Stomach (tissue), 19 donors: ENCODE measurements at places on chromosomes 16 and 17. TPM values are rescaled to one million over a fixed set of nuclear protein-coding genes. Genes with fewer than 3 reads are reported as not detected.

GRCh38 chr17:59777033-59777432 is 69.6 kb downstream of the VMP1 start:
- DNase-seq = no peak
- H3K4me3 ChIP-seq = no peak overlapping the region
- no peaks in the 10 kb centered on the region for H3K4me1 ChIP-seq
- peaks cover 50% of the 10 kb centered on the region for H3K36me3 ChIP-seq
- H3K27me3 ChIP-seq = no peaks in the 10 kb centered on the region

- H3K4me3 ChIP-seq = no peak overlapping the region
- H3K4me1 ChIP-seq = peaks cover 26% of the 10 kb centered on the region
- H3K36me3 ChIP-seq = no peaks in the 10 kb centered on the region
- H3K27me3 ChIP-seq = no peaks in the 10 kb centered on the region
- no peak for DNase-seq
These were observed 34.5 kb downstream of the TOX3 start for GRCh38 chr16:52512297-52512987.

Gene CLEC18A
- total RNA-seq = 3.6 TPM

- no peaks in the 10 kb centered on the region for H3K27me3 ChIP-seq
- H3K4me1 ChIP-seq = peaks cover 95% of the 10 kb centered on the region
- no peak overlapping the region for H3K4me3 ChIP-seq
- H3K36me3 ChIP-seq = no peaks in the 10 kb centered on the region
- peak; percentile 25 for DNase-seq
These were observed 36.9 kb downstream of the YPEL2 start for GRCh38 chr17:59368218-59368857.

Gene CMTM2
- not detected for total RNA-seq

Gene ZNF771
- total RNA-seq = 6.7 TPM

Gene TLCD1
- total RNA-seq = 21.0 TPM

DNA sequence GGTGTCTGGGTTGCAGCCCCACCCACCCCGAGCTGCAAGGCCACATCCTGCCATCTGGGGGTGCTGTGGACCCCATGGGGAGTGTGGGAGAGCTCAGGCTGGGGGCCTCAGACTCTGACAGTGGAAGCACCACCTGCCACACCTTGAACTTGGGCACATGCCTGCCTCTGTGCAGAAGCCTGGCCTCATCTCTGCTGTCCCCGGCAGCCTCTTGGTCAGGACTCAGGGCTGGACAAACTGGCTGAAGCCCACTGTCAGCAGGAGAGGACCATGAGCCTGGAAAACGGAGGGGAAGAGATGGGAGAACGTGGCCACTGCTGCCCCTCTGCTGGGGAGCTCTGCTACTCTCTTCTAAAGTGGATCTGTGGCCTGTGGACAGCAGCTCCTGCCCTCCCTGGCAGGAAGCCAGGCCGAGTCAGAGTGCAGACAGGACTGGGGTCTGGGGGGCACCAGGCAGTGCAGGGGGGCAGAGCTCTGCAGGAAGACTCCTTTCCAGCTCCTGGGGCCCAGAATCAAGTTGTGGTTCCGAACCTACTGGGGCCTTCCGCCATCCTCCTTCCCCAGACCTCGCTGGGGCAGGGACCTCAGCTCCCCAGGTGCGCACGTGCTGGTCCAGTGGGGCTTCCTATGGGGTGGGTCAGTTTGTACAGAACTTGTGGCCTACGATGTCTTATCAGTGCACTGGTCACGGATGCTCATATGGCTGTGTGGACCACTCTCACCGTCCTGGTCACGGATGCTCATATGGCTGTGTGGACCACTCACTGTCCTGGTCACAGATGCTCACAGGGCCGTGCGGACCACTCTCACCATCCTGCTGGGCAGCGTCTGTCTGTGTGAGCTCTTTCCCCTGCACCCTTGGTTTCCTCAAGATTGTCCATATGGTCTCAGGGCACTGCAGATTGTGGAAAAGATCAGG is 207.7 kb downstream of the LAT start:
- H3K4me1 ChIP-seq = no peaks in the 10 kb centered on the region
- no peaks in the 10 kb centered on the region for H3K36me3 ChIP-seq
- no peaks in the 10 kb centered on the region for H3K27me3 ChIP-seq
- H3K27ac ChIP-seq = no peak overlapping the region
- no peak overlapping the region for H3K4me3 ChIP-seq

- no peak for DNase-seq
- peaks cover 6% of the 10 kb centered on the region for H3K4me1 ChIP-seq
- peaks cover 57% of the 10 kb centered on the region for H3K36me3 ChIP-seq
- no peak overlapping the region for H3K4me3 ChIP-seq
These were observed 35.0 kb downstream of the ZCCHC14 start for GRCh38 chr16:87457709-87458423.

GRCh38 chr17:38532451-38532850 is 73.3 kb downstream of the SRCIN1 start:
- no peaks in the 10 kb centered on the region for H3K4me1 ChIP-seq
- no peaks in the 10 kb centered on the region for H3K36me3 ChIP-seq
- peaks cover 89% of the 10 kb centered on the region for H3K27me3 ChIP-seq
- no peak overlapping the region for H3K27ac ChIP-seq

DNA sequence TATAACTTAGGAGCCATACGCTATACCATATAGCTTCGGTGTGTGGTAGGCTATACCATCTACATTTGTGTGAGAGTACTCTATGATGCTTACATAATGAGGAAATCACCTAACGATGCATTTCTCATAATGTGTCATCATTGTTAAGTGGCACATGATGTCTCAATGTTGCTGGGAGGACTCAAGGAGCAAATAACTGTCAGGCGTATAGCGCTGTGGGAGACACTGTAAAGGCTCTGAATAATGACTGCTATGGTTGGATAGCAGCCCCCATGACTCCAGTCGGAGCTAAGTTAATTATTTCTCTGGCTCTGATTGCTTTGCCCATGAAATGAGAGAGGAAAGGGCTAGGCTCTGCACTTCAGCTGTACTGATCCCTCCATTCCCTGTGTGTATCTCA is 197.2 kb downstream of the RGS9 start:
- no peak overlapping the region for H3K4me3 ChIP-seq
- no peak for DNase-seq
- no peaks in the 10 kb centered on the region for H3K36me3 ChIP-seq
- no peaks in the 10 kb centered on the region for H3K4me1 ChIP-seq
- H3K27ac ChIP-seq = no peak overlapping the region
- H3K27me3 ChIP-seq = no peaks in the 10 kb centered on the region

DNA sequence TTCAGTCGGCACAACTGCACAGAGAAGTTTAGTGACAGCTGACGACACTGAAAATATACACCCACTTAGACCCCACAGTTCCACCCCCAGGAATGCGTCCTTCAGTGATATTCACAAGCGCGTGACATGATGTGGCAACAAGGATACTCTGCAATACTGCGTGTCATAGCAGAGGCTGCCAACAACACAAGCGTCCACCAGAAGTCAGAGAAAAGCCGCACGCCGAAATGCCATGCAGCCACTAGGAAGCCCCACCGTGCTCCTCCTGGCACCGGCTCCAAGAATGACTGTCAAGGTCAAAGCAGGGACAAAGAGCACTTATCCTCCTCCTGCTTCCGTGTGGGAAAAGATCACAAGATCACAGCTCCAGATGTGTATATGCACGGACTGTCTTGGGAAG is 3.5 kb downstream of the ATP2A3 start:
- H3K4me3 ChIP-seq = no peak overlapping the region
- no peak for DNase-seq
- H3K4me1 ChIP-seq = peaks cover 61% of the 10 kb centered on the region
- peaks cover 23% of the 10 kb centered on the region for H3K27me3 ChIP-seq

DNA sequence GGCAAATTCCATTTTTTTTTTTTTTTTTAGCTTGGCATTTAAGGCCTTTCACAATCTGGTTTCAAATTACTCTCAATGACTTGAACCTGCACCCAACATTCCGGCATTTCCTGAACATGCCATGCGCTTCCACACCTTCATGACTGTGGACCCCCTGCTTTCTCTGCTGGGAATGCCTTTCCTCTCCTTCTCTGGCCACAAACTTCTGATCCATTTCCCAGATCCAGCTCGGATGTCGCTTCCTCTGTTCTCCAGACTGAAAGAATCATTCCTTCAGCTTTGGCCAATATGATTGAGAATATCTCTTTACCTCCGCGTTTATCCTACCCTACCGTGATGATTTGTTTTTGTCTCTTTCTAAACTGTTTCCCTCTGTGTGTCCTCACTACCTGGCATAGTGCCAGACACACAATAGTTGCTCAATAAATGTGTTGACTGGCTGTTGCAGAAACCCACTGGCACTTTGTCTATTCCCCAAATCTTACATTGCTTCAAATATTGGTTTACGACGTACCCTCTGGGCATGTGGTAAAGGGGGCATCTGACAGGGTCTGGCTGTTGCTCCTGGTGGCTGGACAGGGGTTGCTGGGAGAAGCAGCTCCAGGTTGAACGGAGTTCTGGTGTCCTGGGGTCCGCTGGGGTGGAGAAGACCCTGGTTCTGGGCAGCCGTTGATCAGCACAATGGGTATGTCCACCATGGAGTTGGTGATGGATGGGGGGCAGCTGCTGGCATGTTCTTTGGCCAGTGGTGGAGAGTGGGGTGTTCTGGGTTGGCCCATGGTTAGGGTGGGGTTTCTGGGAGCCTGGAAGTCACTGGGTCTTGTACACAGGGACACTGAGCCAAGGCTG is 14.7 kb downstream of the TNS4 start:
- H3K4me3 ChIP-seq = no peak overlapping the region
- H3K4me1 ChIP-seq = peaks cover 33% of the 10 kb centered on the region
- no peak for DNase-seq
- no peaks in the 10 kb centered on the region for H3K36me3 ChIP-seq
- no peaks in the 10 kb centered on the region for H3K27me3 ChIP-seq

- H3K4me1 ChIP-seq = no peaks in the 10 kb centered on the region
- H3K27ac ChIP-seq = no peak overlapping the region
- no peak overlapping the region for H3K4me3 ChIP-seq
- peaks cover 11% of the 10 kb centered on the region for H3K36me3 ChIP-seq
These were observed 19.1 kb downstream of the RGS9 start for GRCh38 chr17:65156185-65156834.

Gene PRR29
- not detected for total RNA-seq

GRCh38 chr17:61302953-61303816 is 96.5 kb upstream of the TBX2 start:
- DNase-seq = no peak
- peaks cover 15% of the 10 kb centered on the region for H3K4me1 ChIP-seq
- H3K27me3 ChIP-seq = no peaks in the 10 kb centered on the region
- peak overlapping the region; percentile 66 for H3K27ac ChIP-seq
- no peaks in the 10 kb centered on the region for H3K36me3 ChIP-seq

DNA sequence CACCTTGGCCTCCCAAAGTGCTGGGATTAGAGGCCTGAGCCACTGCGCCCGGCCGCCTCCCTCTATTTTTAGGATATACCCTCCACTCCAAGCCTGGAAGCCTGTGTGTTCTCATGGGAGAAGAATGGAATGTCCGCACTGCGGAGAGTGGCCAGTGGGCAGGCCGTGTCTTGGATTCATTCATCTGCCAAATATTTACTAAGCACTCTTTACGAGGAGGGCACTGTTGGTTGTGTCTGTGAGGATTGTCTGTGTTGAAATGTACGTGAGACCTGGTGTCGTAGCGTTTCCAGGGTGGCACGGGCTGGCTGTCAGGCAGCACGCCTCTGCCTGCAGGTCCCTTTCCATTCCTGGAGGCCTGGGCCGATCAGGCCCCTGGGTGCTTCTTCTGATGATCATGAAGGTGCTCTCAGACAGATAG is 19.2 kb downstream of the PGS1 start:
- H3K4me3 ChIP-seq = no peak overlapping the region
- no peak for DNase-seq
- peaks cover 17% of the 10 kb centered on the region for H3K4me1 ChIP-seq

GRCh38 chr16:88472069-88472468 is 19.0 kb downstream of the ZFPM1 start:
- H3K4me3 ChIP-seq = no peak overlapping the region
- peaks cover 76% of the 10 kb centered on the region for H3K4me1 ChIP-seq
- H3K27ac ChIP-seq = peak overlapping the region; percentile 66
- H3K36me3 ChIP-seq = no peaks in the 10 kb centered on the region
- peaks cover 21% of the 10 kb centered on the region for H3K27me3 ChIP-seq

GRCh38 chr16:4325253-4325758 is 9.4 kb downstream of the GLIS2 start:
- peak overlapping the region; percentile 83 for H3K27ac ChIP-seq
- DNase-seq = no peak
- no peaks in the 10 kb centered on the region for H3K27me3 ChIP-seq
- H3K4me3 ChIP-seq = no peak overlapping the region
- no peaks in the 10 kb centered on the region for H3K36me3 ChIP-seq

GRCh38 chr17:20613905-20614304 is 34.4 kb downstream of the CDRT15L2 start:
- no peaks in the 10 kb centered on the region for H3K4me1 ChIP-seq
- DNase-seq = no peak
- no peaks in the 10 kb centered on the region for H3K27me3 ChIP-seq
- H3K27ac ChIP-seq = no peak overlapping the region
- H3K4me3 ChIP-seq = no peak overlapping the region
- H3K36me3 ChIP-seq = no peaks in the 10 kb centered on the region

- peak overlapping the region; percentile 87 for H3K27ac ChIP-seq
- peaks cover 74% of the 10 kb centered on the region for H3K4me1 ChIP-seq
These were observed 897 bp downstream of the TP53I13 start for GRCh38 chr17:29569245-29569950.

Gene KRT40
- not detected for total RNA-seq

DNA sequence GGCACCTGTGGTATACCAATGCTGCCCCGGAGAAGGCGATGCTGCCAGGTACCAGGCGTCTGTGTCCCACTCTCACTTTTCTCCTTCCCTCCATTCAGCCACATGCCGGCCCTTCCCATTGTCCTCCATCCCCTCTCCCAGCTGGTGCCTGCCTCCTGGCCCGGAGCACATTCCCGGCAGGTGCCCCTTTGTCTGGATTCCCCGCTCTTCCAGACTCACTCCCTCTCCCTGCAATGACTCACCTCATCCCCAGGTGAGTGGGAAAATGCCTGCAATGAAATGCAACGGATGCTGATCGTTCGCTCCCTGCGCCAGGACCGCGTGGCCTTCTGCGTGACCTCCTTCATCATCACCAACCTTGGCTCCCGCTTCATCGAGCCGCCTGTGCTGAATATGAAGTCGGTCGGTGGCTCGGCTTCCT is 10.4 kb upstream of the KDM6B start:
- H3K36me3 ChIP-seq = no peaks in the 10 kb centered on the region
- H3K27me3 ChIP-seq = no peaks in the 10 kb centered on the region
- DNase-seq = peak; percentile 2
- peaks cover 17% of the 10 kb centered on the region for H3K4me1 ChIP-seq
- no peak overlapping the region for H3K27ac ChIP-seq
- no peak overlapping the region for H3K4me3 ChIP-seq
